Choroid plexus epithelial cell (primary cell): ENCODE measurements at places on chromosomes 7 and 10.

DNA sequence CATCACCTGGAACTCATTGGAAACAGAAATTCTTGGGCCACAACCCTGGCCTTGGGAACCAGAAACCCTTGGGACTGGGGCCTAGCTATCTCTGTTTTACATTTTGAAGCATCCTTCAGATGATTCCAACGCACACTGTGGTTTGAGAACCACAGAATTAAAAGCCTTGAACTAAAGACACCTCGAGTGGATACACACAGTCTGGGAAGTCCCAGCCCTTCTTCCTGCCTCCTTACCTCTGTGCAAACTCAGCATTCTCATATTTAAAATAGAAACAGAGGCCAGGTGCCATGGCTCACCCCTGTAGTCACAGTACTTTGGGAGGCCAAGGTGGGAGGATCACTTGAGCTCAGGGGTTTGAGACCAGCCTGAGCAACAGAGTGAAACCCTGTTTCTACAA, 12.9 kb downstream of the NPFFR1 start:
- no peak for DNase-seq

DNA sequence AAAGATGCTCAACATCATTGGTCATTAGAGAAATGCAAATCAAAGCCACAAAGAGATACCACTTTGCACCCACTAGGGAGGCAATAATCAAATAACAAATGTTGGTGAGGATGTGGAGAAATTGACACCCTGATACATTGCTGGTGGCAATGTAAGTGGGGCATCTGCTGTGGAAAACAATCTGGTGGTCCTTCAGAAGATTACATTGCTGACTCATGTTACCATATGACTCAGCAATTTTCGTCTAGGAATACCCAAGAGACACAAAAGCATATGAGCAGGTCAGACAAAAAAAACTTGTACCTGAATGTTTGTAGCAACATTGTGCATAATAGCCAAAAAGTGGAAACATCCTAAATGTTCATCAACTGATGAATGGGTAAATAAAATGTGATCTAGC, 4.9 kb upstream of the CLDN3 start:
- DNase-seq: peak; percentile 27

DNA sequence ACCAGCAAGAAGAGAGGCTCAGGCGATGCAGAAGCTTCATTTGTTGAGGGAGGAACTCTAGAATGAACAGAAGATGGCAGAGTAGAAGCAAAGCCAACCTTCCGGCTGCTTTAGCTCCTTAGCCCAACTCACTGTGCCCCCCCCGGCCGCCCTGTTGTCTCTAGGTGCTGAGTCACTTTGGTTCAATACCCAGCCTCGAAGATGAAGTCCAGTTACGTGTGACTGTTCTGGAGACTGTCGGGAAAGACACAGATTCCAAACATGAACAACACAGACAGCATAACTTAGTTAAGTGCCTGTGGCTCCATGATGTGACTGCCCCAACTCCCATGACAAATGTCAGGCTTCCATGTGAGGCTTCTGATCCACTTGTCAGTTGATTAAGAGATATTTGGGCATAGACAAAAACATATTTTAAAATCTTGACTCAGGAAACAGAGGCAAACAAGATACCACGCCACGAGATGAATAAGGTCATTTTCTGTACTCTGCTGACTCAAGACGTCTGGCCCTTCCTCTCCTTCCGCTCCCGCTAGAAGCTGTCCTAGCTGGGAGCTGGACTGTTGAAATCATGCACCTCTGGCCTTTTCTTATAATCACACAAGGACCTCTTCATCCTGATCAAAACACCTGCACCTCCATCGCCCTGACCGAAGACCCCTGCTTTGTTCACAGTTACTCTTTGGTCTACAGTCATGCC, 199.3 kb downstream of the FRMD4A start:
- DNase-seq: no peak

- no peak for DNase-seq
These were observed 1115.6 kb upstream of the GHITM start for GRCh38 chr10:83023662-83024061.

DNA sequence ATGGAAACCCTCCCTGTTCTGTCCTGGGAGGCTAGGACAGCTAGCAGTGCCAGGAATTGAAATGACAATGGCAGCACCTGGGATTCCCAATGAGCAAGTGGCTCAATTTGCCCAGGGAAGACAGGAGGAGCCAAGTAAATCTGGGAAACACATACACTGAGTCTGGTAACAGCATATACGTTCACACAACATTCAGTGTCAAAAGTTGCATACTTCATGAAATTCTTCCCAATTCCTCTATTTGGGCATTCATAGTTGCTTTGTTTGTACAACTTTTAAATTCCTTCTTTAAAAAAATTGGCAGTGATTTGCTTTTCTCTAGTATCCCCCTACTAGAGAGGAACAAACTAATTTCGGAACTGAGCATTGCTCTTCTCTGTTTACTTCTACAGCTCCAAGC, 2.9 kb upstream of the FRMD4A start:
- DNase-seq: no peak
